Stimulated activated CD4-positive, alpha-beta T cell treated with anti-CD3 and anti-CD28 coated beads, Interleukin-12 subunit alpha, Interleukin-12 subunit beta, amount 100 ng/mL, for 24 hours (primary cell): ENCODE measurements at places on chromosomes 12 and 14.

DNA sequence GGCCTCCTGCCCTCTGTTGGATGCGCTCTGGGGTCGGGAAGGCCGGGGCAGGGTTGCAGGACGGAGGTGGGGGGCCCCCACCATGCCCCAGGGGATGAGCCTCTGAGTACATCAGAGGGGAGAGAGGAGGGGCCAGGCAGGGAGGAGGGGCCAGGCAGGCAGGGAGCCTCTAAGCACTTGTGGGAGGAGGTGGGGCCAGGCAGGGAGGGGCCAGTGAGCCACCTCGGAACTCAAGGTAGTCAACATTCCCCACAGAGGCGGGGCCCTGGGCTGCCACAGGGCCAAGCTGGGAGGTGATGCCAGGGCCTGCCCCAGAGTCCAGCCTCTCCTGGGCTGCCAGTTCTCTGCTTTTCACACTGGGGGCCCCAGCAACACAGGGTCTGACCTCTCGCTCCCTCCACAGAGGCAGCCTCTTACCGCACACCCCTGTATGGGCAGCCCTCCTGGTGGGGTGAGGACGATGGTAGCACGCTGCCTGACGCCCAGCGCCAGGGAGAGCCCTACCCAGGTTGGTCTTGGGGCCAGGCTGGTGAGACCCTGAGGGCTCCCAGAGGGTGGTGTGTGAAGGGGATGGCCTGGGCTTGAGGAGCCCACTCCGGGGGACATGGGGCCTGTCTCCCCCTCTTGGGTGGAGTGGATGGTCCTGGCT is 17.4 kb downstream of the CEP170B start:
- DNase-seq, result no peak

- no peak for DNase-seq
Measured at GRCh38 chr12:45184147-45184963, 31.5 kb upstream of the ANO6 start.

DNA sequence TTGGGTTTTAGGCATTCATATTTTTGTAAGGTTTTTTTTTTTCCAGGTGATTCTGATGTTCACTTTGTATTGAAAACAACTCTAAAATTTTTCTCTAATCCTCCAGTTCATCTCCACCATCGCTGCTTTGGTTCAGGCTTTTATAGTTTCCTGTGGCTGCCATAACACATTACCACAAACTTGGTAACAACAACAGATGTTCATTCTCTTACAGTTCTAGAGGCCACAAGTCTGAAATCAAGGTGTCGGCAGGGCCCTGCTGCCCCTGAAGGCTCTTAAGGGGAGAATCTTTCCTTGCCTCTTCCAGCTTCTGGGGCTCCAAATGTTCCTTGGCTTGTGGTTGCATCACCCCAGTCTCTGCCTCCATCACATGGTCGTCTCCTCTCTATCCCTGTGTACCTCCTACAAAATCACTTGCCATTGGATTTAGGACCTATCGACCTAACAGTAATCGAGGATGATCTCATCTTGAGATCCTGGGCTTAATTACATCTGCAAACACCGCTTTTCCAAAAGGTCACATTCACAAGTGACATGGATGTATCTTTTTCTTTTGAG is 55.2 kb downstream of the PELI2 start:
- no peak for DNase-seq

DNA sequence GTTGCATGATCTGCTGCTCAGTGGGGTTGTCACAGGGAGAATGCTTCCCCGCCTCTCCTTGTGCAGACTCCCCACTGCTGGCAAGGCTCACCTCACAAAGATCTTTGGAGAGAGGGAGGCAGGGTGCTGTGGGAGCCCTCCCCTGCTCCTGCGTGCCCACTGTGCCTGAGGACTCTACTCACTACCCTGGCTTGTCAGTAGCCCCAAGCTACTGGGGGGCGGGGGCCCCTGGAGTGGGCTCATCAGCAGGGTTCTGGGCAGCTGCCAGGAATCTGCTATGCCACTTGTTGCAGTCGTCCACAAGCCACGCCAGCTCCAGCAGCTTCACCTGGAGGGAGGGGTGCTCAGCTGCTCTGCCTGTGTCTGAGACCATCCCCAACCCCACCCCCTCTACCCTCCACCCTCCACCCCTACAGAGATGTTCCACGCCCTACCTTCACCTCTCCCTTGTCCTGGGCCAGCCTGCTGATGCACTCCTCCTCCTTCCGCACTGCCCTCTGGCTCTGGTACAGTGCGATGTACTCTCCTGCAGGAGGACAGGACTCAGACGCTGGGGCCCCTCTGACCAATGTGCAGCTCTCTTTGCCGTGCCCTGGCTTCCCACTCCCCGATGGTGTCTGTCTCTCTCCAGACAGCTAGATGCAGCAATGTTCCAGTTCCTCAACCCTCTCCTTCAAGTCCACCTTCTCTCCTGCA is 14.2 kb upstream of the BLTP3B start:
- no peak for DNase-seq

GRCh38 chr12:114140576-114140975 is 174.5 kb upstream of the RBM19 start:
- DNase-seq, result no peak

- no peak for DNase-seq
Measured at GRCh38 chr14:37142835-37143401, 29.5 kb downstream of the SLC25A21 start.

DNA sequence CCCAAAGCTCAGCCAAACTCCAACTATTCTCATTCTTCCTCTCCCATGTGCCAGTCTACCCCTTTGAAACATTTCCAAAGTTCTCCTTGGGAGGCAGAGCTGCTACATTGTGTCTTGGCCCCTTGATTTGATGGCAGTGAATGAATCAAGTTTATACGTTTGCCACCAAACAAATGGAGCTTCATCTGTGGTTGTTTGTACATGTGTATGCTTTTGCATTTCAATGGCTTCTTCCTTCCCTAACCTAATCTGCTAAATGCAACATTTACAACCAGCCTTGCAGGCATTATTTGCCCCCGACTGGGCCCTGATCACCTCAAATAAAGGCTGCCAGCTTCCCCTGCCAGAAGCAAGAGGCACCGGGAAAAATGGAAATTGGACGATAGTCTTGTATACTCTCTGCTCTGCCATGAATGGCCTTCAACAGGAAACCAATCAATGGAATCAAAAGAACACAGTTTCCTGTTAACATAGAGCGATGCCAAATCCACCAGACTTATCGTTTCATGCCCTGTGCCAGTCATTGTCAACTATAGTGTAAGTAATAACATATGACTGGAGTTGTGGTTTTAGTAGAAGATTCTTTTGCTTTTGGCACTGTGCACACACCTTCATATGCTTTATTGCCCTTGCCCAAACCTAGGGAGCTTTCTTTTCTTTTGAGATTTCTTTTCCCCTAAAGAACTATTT is 97.8 kb downstream of the TMEM30B start:
- no peak for DNase-seq

DNA sequence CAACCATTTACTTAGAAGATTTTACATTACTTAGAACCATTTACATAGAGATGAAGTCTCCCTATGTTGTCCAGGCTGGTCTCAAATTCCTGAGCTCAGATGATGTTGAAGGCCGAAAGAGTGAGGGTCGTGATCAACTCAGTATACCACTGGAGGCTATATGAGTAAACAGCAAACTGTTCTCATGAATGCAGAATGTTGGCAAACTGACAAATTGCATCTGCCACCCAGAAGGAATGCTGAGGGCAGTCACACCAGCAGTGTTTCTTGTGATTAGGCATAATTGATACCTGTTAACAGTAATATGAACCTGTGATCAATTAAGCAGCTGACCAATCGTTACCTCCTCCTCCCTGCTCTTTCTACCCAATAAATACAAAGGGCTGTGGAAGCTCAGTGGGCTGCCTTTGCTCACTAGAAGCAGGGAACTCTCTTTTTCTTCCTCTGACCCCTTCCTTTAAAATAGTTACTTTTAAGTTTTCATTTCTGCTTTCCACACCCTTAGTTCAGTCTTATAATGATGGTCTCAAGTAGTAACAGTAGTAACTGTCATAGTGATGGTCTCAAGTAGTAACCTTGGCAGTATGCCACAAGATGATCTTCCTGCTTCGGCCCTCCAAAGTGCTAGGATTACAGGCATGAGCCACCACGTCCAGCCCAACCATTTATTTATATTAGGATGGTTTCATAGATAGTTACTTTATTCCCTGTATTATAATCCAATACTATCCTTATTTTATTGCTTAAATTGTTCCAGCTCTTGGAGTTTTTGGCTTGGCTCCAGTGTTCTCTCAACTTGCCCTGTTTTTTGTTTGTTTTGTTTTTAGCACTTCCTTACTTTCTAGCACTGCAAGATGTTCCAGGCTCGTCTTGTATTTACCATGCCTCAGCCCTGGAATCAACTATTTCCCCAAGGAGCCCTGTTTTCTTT is 25.8 kb downstream of the LIMA1 start:
- no peak for DNase-seq

DNA sequence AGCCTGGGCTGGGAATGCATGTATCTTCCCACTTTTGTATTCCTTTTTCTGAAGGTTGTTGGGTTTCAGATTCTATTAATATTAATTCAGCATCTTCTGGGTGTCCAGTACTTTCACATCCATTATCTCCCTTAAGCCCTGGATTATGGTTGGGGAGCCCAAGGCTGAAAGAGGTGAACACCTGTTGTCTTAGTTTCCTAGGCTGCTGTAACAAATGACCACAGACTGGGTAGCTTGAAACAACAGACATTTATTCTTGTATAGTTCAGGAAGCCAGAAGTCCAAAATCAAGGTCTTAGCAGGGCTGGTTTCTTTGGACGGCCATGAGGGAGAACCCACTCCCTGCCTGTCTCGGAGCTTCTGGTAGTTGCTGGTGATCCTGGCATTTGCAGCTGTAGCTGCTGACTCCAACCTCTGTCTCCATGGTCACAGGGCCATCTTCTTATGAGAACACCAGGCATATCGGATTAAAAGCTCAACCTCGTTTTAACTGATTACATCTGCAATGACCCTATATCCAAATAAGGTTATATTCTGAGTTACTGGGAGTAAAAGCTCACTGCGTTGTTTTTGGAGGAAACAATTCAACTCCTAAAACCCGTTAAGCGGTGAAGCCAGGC is 68.2 kb upstream of the CLMN start:
- no peak for DNase-seq

DNA sequence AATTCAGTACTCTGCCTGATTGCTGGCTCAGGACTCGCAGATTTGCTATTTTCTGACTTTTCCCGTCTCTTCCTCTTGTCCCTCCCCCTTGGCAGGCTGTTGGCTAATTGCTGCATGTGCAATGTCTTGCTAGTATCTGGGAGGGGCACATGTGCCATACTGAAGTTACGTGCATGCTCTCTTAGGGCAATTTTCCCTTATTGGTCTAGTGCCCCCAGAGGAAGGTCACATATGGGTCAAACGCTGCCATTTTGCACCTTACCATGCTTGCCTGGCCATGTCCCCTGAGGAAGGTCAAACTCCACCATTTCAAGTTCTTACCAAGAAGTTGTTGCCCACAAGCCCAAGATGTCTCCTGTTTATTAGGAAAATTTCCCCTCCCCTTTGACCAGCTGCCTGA is 13.9 kb upstream of the ERC1 start:
- no peak for DNase-seq

DNA sequence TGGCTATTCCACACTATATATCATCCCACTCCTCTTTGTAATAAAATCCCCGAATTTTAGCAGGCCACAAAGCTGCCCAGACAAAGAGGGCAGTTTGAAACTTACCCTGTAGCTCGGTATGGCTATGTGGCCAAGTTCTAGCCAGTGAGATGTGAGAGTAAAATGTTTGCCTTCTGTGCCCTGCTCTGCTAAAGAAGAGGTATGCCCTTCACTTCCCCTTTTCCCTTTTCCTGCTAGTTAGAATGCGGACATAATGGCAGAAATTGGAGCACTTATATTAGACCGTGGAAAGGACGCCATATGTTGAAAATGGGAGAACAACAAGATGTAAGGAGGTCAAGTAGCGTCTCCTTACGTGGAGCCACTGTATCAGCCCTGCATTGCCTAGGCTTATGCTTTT is 11.5 kb upstream of the CCDC91 start:
- no peak for DNase-seq

DNA sequence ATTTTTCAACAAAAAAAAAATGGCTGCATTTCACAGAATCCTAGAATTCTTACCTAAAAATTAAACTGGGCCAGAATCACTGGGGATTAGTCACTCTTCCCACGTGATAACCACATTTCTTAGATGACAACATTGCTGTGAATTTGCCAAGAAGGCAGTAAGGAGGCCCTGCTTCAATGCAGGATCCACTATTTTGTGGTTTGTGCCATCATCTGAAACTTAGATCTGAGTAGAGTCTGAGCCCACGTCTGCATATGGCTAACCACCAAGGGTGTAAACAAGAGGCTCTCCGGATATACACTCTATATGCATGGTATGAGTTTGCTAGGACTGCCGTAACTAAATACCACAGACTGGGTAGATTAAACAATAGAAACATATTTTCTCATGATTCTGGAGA is 24.4 kb upstream of the TBX5 start:
- DNase-seq, result no peak

- no peak for DNase-seq
Measured at GRCh38 chr12:103382736-103383346, 112.9 kb downstream of the C12orf42 start.

DNA sequence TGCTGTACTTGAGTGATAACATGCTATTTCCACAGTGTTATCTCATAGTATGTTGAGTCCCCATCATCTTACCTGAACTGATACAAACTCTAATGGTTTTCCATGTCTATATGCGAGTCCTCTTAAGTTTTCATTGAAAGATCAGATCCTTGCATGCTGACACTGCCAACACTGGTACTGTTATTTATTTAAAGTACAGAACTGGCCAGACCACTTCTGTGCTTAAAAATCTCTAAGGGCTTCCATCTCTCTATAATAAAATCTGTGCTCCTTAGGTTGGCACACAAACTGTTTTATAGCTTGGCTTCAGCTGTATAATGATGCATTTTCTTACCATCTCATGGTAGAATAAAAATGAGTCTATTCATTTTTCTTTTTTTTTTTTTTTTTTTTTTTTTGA is 188.1 kb downstream of the ERC1 start:
- no peak for DNase-seq

- DNase-seq, result no peak
Measured at GRCh38 chr12:93622485-93622884, 50.0 kb downstream of the SOCS2 start.

GRCh38 chr14:33606591-33606990 is 344.3 kb downstream of the EGLN3 start:
- no peak for DNase-seq

- DNase-seq, result no peak
Measured at GRCh38 chr14:61609884-61610283, 85.4 kb upstream of the HIF1A start.

DNA sequence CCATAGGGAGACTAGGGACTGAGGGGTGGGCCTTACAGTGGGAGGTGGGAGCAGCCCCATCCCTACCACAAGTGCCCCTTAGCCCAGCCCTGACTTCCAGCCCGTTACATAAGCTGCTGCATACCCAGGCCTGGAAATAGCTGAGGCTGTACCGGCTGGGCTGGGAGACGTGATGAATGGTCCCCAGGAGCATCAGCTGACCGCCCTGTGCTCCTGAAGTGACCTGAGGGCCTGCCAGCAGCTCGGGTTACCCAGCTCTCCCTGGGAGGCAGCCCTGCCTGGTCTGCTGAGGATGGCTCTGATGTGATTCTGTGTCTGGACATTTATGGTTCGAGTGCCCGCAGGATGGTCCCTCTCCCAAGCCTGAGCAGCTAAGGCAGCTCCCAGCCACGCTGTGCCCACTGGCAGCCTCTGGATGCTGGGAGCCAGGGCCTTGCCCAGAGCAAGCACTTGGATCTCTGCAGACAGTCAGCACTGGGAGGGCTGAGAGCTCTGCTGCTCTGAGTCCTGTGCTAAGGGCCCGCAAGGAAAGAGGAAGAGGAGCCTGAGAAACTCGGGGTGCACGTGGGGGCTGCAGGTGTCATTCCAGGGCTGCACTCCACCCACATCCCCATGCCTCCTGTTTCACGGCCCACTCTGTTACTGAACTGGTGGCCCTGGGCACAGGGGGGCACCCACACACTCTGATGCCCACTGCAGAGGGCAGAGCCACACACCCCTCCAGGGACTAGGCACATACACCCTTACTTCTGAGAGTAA is 20.5 kb downstream of the TAMALIN start:
- DNase-seq, result no peak
